Neuronal stem cell (in vitro differentiated cells): ENCODE measurements at places on chromosomes 6 and 20.

DNA sequence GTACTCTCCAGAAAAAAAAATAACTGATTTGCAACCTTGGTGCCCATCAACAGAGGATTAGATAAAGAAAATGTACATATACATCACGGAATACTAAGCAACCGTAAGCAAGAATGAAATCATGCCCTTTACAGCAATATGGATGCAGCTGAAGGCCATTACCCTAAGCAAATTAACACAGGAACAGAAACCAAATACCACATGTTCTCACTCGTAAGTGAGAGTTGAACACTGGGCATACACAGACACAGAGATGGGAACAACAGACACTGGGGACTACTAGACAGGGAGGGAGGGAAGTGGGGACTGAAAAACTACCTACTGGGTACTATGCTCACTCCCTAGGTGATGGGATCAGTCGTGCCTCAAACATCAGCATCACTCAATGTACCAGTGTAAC is 32.8 kb upstream of the CAP2 start:
- no peak for DNase-seq

- no peak for DNase-seq
These were observed 3.6 kb downstream of the MYCT1 start for GRCh38 chr6:152701081-152701862.

DNA sequence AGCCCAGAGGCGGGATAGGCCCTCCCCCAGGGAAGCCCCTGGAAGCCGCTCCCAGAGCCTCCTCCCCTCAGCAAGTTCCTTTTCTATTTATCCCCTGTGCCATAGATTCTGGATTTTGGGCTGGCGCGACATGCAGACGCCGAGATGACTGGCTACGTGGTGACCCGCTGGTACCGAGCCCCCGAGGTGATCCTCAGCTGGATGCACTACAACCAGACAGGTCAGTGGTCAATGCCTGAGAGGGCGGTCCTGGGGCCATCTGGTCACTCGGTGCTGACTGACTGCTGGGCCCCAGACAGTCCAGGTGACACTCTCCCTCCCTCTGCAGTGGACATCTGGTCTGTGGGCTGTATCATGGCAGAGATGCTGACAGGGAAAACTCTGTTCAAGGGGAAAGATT is 6.2 kb downstream of the MAPK13 start:
- no peak for DNase-seq

- no peak for DNase-seq
These were observed 32.8 kb downstream of the HS3ST5 start for GRCh38 chr6:114310053-114310452.

- no peak for DNase-seq
These were observed 107.1 kb downstream of the ZDHHC14 start for GRCh38 chr6:157488058-157488457.

DNA sequence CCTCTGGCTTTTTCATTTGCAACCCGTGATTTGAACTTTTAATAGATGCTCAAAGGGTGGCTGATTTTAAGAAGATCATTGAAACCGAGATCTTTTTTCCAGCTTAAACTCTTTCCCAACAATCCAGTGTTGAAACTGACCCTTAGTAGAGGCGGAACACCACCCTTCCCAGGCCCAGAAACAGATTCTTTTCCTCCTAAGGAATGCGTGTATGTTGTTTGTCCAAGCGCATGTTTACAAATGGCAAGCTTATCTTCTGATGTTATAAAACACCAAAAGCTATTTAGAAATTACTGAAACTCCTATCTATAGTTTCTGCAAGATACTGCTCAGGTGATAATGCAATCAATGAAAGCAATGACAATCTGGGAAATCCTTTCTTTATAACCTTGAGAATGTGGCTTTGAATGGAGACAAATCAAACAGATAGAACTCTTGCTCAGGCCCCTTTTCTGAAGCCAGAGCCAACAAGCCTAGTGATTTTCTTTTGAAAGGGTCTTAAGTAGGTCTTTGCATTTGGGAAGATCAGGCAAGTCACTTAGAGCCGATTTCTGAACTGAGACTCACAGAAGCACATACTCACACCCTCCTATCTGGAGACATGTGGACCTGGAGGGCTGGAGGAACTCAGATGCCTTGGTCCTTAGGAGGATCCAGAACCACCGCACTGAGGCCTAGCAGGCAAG is 9.1 kb downstream of the BANF2 start:
- no peak for DNase-seq

DNA sequence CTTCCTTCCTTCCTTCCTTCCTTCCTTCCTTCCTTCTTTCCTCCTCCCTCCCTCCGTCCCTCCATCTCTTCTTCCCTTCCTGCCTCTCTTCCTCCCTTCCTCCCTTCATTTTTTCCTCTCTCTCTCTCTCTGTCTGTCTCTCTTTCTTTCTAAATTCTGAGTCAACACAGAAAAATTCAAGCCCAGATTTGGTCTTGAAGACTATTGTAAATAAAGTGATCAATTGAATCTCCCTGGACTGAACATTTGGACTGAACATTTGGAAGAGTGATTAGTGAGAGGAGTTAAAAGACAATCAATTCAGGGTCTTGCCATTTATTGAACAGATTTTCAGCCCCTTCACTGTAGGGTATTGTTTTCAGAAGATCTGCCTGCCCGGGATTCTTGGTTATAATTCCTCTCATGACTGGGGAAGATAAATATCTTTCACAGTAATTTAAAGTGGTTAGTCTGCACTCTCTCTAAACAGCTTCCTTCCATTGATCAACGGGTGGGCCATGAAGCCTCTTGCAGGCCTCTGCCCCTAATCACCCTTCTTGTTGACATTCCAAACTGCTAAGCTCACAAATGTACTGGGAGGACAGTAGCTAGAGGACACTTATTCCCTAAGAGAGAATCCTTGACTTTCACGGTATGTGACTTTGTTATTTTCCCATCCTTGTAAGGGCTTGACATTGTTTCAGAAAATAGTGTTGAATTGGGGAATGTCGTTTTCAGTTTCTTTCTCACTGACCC is 101.7 kb upstream of the BMP2 start:
- no peak for DNase-seq

- no peak for DNase-seq
These were observed 69.3 kb downstream of the CLIC5 start for GRCh38 chr6:45946352-45946751.

- DNase-seq, result no peak
These were observed 106.8 kb upstream of the EXOC2 start for GRCh38 chr6:799769-800168.
